SHP77 treated with DMSO at 0.1 percent for 48 hours (cell line): ENCODE measurements at places on chromosomes 7 and 10.

DNA sequence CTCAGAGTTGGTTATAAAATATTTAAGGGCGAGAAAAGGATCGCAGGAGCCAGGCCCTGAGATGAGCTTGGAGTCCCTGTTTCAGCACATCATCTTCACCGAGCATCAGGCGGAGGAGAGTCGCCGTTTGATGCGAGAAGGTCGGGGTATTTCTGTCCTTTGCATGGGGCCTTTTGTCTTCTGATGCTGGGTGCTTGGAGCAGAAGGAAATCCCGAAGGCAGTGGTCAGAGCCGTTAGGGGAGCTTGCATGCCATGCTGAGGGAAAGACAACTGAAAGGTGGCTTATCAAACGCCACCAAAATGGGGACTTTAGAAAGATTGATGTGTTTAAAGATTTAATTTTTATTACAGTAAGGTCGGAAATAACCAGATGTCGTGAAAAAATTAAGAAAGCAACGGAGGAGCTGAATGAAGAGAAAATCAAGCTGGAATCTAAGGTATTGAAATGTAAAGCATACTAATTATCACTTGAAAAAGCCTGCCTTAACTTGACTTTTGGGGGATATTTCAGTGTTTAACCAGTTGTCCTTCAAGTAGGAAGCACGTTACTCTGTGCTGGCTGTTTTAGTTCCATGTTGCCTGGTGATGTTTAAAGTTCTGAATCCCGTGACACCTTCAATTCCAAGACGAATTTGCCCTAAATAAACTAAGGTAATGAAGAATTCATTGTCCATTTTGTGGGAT lies 845 bp downstream of the CCDC172 start:
- no peak for DNase-seq

DNA sequence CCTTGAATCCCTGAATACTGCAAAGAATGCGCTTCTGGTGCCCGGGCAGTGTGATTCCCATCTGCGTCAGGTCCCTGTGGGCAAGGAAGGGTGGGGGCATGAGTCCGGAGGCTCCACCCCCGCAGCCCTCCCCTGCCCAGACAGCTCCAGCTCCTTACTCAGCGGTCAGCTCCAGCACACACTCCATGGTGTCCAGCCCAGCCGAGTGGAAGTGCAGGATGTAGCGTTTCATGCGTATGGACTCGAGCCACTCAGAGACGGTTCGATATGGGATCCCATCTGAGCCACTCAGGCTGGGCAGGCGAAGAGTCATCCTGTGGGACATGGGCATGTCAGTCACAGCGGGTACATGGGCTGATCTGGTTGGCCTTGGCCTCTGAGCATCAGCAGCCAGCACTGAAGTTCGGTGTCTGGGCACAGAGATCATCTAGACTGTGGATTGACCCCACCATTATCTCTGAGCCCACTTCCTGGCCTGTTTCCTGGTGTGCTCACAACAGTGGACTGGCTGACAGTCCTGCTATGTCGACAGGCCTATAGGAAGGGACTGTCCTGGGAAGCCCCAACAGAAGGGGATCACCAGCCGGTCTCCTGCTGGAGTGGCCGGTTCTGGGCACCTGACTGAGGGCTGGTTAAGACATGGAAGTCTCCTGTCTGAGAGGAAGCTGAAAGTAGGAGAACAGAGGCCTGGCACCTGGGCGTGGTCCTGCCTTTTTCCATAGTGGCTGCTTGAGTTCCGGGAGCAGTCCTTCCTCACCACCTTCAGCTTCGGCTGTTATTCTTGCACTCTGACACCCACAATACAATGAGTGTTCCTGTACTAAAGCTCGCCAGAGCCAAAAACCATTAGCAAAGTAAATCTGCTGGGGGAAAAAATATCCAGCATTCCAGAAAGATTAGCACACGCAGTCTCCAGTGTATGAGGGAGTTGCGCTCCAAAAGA lies 10.6 kb downstream of the ZYX start:
- DNase-seq: no peak

GRCh38 chr7:28432105-28432504 lies 19.8 kb downstream of the CREB5 start:
- no peak for DNase-seq

DNA sequence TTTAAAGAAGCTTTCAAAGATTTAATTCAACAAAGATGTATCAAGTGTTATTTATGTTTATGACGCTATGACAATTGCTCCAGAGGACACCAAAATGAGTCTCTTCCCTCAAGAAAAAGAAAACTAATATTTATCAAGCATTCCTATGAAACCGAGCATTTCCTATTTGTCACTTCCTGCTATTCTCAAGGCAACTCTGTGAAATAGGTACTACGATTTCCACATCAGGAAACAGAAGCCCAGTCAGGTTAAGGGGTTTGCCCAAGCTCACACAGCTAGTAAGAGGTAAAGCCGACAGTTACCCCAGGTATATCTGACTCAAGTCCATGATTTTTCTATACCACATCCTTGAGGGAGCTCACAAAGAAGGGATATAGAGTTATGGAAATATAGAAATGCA lies 85.9 kb downstream of the TRIL start:
- no peak for DNase-seq

DNA sequence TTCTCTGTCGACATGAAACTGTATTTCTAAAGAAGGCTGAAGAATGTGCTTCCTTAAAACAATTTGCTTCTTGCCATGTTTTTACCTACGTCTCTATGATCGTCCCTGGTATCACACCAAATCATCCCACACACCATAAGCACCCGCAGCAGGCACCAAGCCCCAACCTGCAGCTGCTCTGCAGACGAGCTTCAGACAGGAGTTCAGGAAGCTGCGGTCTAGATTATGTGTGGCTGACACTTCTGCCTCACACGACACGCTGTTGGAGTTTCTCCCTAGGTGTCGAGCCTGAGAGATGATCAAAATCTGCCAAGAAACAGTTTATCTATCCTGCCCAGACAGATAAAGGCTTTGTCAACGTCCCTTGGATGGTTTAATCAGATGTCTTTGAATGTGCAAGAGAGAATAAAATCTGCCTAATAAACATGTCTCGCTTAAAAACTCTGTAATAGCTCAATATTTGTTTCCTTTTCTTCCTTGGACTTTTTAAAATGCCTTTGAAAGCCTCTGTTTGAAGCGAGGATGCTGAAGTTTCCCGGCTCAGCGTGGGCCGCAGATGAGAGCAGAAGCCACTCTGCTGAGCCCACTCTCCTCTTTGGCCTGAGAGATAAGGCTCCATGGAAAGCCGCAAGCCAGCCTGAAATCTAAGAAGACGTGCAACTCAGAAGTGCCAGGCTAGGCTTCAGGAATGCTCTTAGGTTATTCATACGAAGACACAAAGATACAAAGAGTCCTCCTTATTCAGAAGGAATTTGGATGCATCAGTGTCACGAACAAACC lies 158.3 kb upstream of the PFKP start:
- no peak for DNase-seq

- no peak for DNase-seq
Measured at GRCh38 chr10:97791824-97792721, 20.3 kb upstream of the SFRP5 start.

DNA sequence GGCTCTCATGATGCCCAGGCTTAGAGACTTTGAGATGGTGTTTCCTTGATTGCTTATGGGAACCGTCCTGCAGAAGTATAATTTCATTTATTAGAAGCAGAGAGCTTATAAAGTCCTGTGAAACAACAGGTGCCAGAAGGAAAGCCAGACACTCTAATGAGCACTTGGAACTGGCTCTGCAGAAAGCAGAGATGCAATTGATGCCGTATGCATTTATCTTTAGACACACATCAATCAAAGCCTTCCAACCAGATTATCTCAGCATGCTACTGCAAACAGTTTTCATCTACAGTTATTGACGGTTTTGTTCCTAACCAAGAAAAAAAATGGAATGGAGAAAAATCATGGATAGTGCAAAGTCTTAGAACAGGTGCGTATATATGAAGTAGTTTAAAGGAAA lies 371.7 kb upstream of the PRKCQ start:
- no peak for DNase-seq

GRCh38 chr10:100969187-100970075 lies at the start of gene SEMA4G:
TSS of gene SEMA4G (plus strand) at chr10:100969504. CDS start at chr10:100972913, 3,409 bp downstream.
- no peak for DNase-seq

DNA sequence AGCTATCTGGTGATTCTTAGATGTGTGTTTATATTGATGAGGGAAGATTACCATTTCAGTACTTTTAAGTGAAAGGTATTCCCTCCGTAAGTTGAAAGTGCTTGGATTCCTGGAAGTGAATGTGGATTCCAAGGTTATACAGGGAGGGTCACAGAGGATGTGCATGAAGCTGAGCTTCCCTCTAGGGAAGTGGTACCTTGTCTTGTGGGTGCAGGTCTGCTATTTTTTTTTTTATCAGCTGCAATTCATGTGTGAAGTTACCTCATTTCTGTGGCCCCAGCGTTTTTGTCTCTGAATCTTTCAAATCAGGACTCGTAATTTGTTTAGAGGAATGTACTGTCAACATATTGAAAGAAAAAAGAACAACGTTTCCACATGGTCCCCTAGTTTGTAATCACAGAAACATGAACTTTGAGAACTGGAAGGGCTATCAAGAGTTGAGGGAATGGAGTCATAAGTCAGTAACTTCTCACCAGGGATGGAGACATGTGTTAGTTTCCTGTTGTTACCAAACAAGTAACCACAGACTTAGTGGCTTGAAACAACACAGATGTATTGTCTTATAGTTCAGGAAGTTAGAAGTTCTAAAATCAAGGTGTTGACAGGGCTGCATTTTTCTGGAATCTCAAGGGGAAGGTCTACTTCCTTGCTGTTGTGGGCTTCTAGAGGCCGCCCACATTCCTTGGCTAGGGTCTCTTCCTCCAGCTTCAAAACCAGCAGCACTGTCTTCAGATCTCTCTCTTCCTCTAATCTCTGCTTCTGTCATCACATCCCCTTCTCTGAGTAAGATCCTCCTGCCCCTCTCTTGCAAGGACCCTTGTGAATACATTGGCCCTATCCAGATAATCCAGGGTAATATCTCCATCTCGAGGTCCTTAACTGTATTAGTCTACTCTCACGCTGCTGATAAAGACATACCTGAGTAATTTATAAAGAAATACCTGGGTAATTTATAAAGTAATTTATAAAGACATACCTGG lies 64.4 kb downstream of the RAB18 start:
- no peak for DNase-seq

- no peak for DNase-seq
Measured at GRCh38 chr10:127216274-127216673, 19.9 kb upstream of the INSYN2A start.

DNA sequence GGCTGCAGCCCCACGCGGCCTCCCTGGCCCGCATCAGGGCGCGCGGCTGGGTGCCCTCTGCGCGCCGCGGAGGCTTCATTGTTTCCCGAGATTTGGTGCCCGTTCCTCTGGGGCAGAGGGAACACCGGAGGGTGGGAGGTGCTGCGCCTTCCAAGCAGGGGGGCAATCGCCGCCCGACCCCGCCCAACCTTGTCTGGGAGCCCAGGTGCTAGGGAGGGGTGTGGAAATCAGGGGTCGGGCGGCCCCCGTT lies 1.0 kb upstream of the NRP1 start:
- no peak for DNase-seq

GRCh38 chr10:77548671-77549070 lies 88.9 kb downstream of the KCNMA1 start:
- DNase-seq: no peak

- DNase-seq: no peak
Measured at GRCh38 chr7:74092321-74092963, 8.8 kb downstream of the LIMK1 start.

DNA sequence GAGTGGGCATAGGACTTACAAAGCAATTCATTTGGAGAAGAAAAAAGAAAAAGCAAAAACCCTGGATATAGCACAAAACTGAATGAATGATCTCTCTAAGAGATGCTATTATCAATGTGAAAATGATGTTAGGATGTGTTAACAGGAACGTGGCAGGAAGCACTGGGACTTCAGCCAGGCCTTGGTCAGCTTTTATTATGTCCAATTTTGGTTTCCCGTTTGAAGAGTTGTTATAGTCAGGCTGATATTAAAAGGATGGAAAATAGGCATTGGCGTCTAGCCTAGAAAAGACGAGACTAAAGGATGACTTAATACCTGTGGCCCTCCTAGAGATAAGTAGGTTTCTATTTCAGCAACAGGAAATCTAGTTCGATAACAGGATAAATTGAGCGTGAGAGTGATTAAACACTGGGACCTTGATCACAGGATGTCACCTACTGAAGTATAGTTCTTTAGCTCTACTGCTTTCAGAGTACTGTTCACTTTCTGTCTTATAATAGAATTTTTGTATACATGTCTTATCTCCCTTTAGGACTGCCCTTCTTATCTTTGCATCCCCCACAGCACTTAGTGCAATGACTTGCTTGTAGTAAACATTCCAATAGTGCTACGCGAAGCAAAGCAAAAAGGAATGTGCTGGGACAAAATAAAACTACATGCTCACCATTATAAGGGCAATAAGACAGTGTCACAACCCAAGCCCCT lies 99.8 kb upstream of the AGBL3 start:
- no peak for DNase-seq
